Peyer's patch (tissue), 4 donors: ENCODE measurements at places on chromosomes 2 and 18. TPM values are rescaled to one million over a fixed set of nuclear protein-coding genes. Genes with fewer than 3 reads are reported as not detected.

DNA sequence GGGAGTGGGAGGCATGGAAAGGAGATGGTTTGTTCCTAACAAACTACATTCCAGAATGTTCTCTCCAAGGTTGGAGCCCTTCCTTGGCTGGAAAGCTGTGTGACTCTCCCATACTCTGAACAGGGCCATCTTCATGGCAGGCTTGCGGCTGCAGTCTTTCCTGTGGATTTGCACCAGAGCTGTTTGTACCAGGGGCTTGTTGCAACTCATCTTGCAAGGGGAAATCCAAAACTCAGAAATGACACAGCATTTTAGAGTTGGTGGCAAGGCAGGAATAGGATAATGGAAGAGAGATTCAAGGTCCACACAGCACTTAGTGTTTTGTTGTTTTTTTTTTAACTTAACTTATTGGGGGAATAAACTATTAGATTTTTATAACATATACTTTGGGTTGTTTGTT, 73.7 kb upstream of the ZNF516 start:
- DNase-seq: no peak

GRCh38 chr2:159912580-159912979, 114.6 kb upstream of the CD302 start:
- no peak for DNase-seq

DNA sequence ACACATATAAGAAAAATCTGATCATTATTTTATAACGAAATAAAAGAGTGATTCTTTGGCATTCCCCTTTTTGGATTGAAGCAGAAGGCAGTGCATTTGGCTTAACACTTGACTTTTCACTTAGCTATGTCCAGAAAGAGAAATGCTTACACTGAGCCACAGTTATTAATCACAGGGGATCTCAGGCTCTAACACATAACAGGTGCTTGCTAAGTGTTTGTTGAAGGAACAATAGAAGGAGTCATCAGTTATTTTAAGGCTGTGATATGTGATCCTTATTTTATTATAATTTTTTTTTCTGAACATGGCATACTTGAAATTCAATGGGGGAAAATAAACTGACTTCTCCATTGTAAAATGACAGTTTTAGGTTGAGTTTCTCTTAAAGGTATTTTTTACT, 209.5 kb downstream of the UBE2E3 start:
- no peak for DNase-seq

GRCh38 chr18:70499218-70499691, 210.4 kb downstream of the SOCS6 start:
- peak; percentile 46 for DNase-seq

Gene SEMA4C
- total RNA-seq: 4.2 TPM

DNA sequence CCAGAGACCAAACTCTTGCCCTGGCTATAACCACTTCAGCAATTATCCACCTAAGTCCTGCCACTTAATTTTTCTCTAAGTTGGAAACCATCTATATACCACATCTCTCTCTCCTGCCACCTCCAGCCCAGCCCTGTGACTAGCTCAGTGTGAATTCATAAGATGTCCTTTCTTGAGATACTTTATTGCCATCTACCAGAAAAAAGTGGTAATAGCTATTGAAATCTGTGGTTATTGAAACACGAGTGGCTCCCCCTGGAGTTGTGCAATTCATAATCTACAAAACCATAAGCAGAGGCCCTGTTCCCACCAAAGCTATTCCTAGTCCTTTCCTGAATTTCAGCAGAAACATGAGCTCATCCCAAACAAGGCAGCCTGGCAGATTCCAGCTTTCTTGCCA, 324.0 kb downstream of the TXNL1 start:
- no peak for DNase-seq

- no peak for DNase-seq
Observed at GRCh38 chr18:36212301-36213171, 25.2 kb downstream of the MOCOS start.

- DNase-seq: no peak
Observed at GRCh38 chr2:47737-48136, 1.4 kb upstream of the FAM110C start.

- DNase-seq: no peak
Observed at GRCh38 chr2:174224125-174224524, 24.2 kb downstream of the OLA1 start.

DNA sequence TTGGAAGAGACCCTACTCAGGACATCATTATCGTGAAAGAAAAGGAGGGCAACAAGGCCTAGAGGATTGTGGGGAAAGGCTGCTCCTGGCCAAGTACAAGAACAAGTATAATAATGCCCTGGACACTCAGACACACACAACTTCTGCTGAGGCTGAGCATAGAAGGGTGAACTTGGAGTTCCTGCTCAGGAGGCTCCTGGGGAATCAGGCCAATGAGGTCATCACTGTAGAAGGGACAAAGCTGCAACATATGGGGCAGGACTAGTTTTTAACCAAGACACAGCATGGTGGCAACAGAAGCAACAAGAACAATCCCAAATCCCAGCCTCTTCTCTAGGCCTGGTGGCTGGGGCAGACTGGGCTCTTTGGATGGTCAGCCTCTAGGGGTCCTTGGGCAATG, 102.6 kb downstream of the POLR1A start:
- DNase-seq: no peak

Gene CLEC4F
- total RNA-seq: not detected

Gene SKA1
- 0.54 TPM for total RNA-seq

Gene ESPNL
- 2.5 TPM for total RNA-seq

GRCh38 chr2:24077535-24077877, 1.4 kb upstream of the SF3B6 start:
- DNase-seq: no peak

- DNase-seq: no peak
Observed at GRCh38 chr2:42804891-42805290, 12.5 kb upstream of the HAAO start.

Gene GCG
- 140 TPM for total RNA-seq

Gene OTOS
- not detected for total RNA-seq

DNA sequence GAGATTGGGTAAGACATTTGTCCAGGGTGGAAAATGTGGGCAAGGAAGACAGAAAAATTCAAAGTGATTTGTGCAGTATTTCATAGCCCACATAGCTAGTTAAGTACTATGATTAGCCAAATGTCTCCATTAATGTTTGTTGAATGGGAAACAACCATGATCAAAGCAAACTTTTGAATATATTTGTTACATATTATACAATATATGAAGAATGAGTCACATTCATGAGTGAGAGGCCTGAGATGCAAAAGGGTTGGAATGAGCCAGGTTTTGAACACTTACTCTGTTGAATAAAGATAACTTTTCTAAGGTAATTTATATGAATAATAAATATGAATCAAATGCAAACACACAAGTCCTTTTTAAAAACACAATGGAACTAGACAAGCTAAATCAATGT, 984.5 kb upstream of the CDH2 start:
- DNase-seq: no peak

- DNase-seq: no peak
Observed at GRCh38 chr2:20549691-20550348, 101.1 kb downstream of the HS1BP3 start.

- DNase-seq: no peak
Observed at GRCh38 chr2:183229386-183229785, 105.1 kb downstream of the NUP35 start.

- DNase-seq: peak; percentile 32
Observed at GRCh38 chr2:204177977-204178522, 241.5 kb downstream of the ICOS start.

- DNase-seq: no peak
Observed at GRCh38 chr2:165238295-165238694, 919 bp upstream of the SCN2A start.

- DNase-seq: no peak
Observed at GRCh38 chr2:187453078-187453641, 5.1 kb upstream of the CALCRL start.

DNA sequence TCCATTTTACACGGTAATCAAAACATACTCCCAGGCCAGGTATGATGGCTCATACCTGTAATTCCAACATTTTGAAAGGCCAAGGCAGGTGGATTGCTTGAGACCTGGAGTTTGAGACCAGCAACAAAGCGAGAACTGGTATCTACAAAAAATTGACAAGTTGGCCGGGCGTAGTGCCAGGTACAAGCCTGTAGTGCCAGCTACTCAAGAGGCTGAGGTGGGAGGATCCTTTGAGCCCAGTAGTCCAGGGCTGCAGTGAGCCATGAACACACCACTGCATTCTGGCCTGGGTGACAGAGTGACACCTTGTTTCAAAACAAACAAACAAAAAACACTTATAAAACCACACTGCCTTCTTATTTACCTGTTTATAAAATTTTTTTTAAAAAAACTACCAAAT, 80.8 kb downstream of the GAREM1 start:
- DNase-seq: no peak

DNA sequence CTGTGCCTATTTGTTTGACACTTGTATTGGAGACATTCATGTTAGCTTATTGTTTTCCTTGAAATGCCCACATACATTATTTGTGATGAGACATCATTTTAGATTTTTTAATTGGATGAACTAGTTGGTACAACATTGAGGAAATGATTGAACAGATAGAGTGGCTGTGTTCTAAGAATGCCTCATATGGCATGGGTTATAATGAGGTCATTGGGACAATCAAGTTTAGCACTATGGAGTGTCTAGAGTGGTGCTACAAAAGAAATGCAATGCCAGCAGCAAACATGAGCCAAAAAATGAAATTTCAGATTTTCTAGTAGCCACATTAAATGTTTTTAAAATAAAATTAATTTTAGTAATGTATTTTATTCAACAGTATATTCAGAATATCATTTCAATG, 28.1 kb downstream of the ACVR2A start:
- no peak for DNase-seq

DNA sequence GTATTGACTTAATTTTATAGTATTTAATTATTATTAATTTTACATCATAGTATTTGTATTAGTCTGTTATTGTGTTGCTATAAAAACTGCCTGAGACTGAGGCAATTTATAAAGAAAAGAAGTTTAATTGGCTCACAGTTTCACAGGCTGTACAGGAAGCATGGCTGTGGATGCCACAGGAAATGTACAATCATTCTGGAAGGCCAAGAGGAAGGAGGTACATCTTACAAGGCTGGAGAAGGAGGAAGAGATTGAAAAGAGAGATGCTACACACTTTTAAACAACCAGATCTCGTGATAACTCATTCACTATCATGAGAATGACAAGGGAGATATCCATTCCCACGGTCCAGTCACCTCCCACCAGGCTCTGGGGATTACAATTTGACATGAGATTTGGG, 2019.4 kb upstream of the PIK3C3 start:
- no peak for DNase-seq

Gene MOGAT1
- not detected for total RNA-seq
